ENCODE measurements at places on chromosomes 5 and 9.

DNA sequence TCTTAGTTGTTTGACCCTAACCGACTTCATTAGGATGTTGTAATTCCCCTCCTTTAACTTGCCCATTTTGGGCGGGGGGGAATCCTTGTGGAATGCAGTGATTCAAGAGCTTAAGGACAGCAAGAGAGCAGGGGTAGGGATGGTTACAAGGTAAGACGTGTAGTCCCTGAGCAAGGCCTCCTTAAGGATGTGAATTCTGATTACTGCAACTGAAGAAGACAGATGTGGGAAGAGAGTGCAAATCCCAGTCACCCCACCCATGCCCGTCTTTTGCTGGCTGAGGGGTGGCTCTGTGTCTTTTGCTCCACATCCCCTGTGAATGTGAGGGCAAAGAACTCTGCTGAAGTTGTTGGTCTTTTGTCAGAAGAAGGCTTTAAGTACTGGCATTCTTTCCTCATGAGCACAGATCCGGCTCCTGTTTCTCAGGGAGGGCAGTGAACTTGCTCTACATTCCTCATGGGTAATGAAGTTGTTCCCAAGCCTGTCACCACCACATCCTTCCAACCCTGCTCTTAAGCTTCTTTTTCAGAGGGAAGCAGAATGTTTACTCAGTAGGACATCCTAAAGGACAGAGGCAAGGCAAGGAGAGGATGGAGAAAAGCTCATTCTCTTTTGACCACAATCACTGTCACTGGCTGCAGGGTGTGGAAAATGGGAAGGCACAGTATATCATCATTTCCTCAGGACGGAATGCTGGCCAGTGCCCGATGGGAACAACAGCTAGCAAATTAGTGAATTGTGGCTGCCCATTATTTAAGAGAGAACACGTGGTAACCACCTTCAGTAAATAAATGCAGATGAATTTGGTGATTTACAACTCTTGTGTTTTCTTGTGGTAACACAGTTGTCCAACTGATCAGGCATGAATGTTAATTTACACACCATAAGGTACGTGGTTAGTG, 61.5 kb downstream of the RAI14 start:
- DNase-seq, result no peak

GRCh38 chr5:40754381-40755092, 1.2 kb downstream of the TTC33 start:
- DNase-seq, result no peak

DNA sequence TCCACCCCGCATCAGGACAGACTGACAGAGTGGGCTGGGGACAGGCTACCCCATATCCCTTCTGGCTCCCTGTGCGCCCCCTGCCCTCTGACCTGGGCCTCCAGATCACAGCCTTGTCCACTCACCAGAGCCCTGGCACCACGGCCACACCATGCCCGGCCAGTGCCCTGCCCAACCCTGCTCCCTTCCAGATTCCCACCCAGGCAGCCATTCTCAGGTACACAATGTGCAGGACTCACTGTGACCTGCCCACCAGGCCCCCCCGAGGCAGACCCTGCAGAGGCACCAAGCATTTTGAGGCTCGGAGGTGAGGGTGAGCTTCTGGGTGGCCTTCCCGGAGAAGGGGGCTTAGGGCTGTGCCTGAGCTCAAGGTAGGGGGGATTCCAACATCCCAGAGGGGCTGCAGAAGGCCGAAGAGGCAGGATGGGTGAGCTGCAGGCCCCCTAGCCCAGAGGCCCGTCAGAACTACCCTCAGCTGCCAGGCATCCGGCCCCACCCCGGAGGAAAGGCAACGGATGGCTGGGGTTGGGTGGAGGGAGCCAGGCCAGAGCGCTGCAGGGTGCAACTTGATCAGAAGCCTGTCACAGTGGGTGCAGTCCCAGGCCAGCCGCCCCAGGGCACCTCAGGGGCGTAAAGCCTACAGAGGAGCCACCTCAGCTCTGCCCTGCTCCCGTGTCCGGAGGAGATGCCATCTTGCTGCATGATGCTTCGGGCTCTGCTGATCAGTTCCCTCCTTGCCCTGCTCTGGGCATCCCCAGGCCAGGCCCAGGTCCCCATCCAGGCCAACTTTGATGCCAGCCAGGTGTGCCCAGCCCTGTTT, at the start of gene LCNL1:
Gene LCNL1, plus strand, starts transcription at position 762 of the 820 bp plus-strand sequence. CDS start 594 bp downstream, outside the sequence.
- DNase-seq, result no peak

- DNase-seq, result no peak
Observed at GRCh38 chr5:146273109-146273508, 65.5 kb upstream of the POU4F3 start.

GRCh38 chr5:54838843-54839242, 146.6 kb downstream of the ESM1 start:
- no peak for DNase-seq

DNA sequence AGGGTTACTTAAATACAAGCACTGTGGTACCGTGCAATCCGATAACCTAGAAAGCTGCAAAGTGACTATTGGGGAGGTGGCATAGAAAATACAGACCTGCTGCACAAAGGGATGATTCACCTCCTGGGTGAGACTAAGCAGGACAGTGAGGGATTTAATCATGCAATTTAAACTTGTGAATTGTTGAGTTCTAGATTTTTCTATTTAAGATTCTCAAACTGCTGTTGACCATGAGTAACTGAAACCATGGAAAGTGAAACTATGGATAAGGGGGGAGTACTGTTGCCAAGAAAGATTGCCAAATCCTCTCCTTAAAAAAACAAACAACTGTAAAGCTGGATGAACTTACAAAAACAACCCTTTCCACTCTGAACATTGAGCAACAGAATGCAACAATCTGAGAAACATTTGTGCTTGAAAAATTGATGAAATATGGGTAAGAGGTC, 61.5 kb upstream of the NUDT12 start:
- no peak for DNase-seq

- no peak for DNase-seq
Observed at GRCh38 chr5:13994621-13995253, 50.2 kb upstream of the DNAH5 start.

DNA sequence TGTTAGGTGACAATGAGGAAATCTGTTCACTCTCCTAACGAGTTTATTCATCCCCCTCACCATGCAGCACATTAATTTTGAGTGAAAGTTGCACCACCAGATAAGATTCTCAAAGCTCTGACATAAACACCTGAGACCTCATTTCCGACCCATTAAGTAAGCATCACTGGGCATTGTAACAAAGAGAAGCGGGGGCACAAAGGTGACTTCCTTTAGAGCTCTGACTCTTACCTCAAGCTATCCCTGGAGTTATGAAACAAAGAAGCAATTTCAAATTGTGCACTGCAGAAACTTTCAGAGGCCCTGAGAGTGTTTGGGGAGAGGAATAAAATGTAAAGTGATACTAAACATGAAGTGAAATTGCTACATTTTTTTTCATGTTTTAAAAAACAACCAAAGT, 29.5 kb downstream of the C5orf15 start:
- no peak for DNase-seq

- no peak for DNase-seq
Observed at GRCh38 chr5:172407241-172407691, 47.1 kb downstream of the SH3PXD2B start.

DNA sequence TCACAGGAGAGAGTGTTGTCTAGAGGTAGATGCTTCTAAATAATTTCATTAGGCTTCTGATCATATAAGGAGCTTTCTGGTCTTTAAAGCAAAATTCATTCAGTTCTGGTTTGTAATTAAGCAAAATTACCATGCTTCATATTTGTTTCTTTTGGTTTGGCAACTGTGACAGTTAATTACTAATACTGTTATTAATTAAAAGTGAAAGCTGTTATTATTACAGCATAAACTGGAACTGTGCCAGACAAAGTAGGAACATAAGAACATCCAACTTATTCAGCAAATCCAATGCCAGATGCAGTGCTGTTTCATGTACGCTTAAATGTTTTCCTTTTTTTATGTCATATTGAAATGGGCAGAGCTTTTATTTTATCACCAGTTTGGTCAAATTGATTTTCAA, 70.4 kb upstream of the DAB2 start:
- DNase-seq, result no peak

- no peak for DNase-seq
Observed at GRCh38 chr5:15702102-15702501, 202.1 kb downstream of the FBXL7 start.

GRCh38 chr5:111469903-111470302, 42.4 kb downstream of the STARD4 start:
- DNase-seq, result no peak

DNA sequence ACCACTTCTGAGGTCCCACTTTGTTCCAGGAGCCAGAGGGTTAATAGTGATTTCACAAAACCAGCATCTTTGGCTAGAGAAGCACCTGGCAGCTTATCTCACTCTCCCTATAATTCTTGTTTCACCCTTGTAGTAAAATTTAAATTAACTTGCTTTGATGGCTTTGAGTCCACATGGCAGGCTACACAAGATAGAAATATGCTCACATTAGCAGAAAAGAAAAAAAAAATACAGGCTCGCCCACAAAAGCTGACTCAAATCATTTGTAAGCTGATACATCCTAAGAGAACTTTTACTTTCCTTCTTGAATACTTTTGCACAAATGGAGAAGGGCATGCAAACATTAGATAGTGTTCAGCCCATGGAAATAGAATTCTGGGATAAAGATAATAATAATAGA, 36.2 kb downstream of the TNFSF15 start:
- DNase-seq, result no peak

DNA sequence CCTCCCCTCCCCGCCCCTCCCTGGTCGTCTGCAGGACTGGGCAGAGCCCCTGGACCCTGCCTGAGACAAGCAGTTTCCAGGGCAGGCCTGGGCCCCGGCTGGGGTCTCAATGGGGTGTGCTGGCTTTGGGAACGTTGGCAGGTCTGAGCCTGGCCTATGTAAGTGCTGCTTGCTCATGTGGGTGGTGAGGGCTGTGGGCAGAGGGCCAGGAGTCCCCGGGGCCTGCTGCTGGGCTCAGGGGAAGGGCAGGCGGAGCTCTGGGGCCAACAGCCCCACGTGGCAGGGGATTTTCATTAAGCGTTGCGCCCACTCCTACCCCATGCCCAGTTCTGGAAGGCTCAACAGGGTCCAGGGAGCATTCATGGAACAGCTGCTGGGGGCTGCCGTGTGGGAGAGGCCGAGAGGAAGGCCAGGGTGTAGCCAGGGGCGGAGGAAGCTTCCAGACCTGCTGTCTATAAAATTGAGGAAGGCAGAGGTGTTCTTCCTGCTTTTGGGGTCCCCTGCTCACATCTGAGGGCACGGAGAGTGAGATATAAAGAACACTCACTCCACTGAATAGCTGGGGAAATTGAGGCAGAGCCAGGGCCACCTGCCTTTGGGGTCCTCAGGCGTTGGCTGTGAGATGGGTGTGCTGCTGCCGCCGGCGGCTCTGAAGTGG, 32.5 kb downstream of the RXRA start:
- DNase-seq, result no peak

GRCh38 chr9:135650408-135650807, 11.1 kb upstream of the GLT6D1 start:
- DNase-seq, result no peak

- DNase-seq, result no peak
Observed at GRCh38 chr5:154316223-154316935, 125.8 kb downstream of the GALNT10 start.

DNA sequence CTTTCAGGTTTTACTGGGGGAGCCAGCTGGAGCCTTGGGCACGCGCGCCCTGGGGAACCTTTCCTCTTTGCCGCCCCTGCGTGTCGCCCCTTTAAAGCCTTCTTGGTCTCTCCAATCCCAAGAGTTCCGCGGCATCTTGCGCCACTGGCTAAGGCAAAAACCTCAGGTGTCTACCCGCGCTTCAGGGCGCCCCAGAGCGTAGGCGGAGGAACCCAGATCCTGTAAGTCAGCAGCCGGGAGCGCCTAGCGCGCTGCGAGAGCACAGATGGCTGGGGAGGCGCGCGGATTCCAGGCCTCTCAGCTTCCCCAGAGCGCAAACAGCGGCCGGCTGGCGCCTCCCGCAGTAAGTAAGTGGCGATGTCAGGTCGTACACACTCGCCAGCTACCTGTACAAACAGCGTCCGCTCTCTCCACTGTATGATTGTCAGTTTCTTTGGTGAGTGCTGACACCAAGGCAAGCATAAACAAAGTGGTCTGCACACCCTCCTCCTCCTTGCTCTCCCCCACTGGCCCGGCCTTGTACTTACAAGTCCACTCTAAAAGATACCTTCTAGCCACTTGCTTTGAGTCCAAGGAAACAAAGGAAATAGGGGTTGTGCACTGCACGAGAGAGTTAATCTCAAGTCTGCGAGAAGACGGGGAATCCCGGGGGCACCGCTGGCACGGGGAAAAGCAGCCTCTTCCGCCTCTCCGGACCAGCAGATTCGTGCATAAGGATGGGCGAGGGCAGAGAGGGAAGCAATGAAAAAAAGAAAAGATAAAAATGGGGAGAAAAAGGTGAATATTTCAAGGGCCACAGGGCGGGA, 2.9 kb downstream of the HTR1A start:
- no peak for DNase-seq

GRCh38 chr5:141864371-141865370, 13.5 kb downstream of the PCDH1 start:
- DNase-seq, result no peak

DNA sequence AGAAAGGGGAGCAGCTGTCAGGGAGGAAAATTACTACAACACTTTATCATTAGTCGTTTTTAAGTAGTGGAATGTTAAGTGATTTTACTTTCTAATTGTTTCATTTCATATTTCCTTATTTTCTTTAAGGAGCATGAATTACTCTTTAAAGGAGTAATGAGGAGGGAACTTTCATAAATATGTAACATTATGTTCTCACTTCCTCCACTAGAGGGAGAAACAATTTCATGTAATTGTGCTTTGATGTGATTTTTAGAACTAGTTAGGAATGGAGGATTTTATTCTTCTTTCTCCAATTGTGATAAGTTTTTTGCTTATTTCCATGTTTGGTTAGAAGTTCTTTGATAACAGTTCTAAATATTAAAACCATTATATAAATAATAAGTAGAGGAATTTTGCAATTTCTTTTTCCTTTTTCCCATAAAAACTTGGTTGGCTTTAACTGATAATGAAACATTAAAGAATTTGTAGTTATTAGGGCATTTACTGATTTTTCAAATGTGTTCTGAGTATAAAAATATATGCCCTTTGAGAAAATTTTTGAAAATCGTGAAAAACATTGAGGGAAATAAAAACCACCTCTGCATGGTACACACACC, 25.6 kb downstream of the CEP78 start:
- DNase-seq, result no peak

DNA sequence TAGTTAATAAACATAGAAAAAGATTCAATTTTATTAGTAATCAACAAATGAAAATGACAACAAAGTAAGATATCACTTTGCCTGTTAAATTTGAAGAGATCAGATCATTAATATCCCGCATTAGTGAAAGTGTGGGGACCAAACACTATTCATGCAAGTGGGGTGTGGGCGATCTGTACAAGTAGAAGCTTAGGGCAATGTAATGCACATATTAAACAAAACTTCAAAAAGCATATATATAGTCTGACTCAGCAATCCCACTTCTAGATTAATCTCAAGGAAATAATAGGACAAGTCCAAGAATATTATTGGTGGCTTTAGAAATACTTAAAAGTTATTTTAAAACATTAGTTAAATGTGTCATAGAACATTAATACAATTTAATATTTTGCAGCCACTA, 188.5 kb downstream of the LRRC70 start:
- no peak for DNase-seq

Measured in activated naive CD8-positive, alpha-beta T cell treated with anti-CD3 and anti-CD28 coated beads, Interleukin-2, amount 50 U/mL, for 16 hours (primary cell).